Mucosa of gallbladder (tissue), 1 donor: ENCODE measurements at places on chromosomes 11 and 22. TPM values are rescaled to one million over a fixed set of nuclear protein-coding genes. Genes with fewer than 3 reads are reported as not detected.

DNA sequence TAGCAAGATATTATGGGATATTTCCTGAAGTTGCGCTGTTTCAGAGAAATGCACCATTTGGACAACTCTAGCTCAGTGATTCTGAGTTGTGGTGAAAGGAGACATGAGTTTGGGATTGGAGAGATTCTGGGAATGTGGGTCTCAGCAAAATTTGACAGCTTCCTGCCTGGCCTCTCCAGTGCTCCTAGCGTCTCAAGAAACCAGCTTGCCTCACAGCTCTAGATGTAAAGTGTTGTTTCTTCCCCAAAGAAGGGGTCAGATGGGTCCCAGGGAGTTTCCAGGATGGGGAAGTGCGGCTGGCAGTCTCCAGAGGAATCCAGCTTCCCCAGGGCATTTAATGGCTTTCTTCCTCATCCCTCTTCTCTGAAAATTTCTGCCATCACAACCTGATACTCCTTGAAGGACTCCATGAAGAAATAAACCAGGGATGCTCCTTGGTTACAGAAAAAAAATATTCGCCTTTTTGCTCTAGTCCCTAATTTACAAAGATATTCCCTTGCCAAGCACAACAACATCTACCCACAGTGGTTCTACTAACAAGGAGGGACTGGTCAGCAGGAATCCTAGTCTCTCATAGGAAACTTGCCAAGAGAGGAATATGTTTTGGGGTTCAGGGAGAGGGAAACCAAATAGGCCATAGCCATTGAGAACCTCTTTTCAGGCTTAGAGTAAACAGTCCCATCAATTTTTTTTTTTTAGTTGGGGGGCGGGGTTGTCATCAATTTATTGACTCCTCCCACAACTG is 185.4 kb upstream of the E2F8 start:
- DNase-seq = no peak

GRCh38 chr22:25908755-25909154 is 166.8 kb downstream of the MYO18B start:
- DNase-seq = no peak

DNA sequence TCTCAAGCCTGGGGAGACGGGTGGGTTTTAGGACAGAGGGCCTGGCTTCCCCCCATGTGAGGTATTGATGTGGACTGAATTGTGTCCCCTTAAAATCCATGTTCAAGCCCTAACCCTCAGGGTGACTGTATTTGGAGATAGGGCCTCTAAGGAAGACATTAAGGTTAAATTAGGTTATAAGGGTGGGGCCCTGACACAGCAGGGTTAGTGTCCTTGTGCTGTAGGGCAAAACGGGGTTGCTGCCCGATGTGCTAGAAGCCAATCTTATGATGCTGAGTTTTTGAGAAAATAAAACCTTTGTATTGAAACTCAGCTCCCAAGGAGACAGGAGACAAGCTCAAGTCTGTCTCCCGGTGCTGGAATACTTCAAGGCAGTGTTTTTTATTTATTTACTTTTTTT is 71.1 kb upstream of the NUP50 start:
- no peak for DNase-seq

GRCh38 chr22:28116219-28116673 is 197.2 kb upstream of the PITPNB start:
- DNase-seq = peak; percentile 63

DNA sequence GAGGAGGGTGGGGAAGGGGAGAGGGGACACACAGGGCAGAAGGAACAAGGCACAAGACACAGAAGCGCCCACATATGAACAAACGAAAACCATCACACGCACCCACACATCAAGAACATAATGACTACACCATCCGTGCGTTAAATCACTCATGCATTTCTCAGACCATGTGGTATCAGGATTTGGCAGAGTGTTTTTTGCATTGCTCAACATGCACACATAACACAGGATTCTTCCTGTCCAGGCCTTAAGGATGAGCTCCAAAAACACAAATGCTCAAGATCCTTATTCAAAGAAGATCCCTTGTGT is 309.5 kb downstream of the CADM1 start:
- DNase-seq = no peak

- DNase-seq = no peak
Measured at GRCh38 chr11:87150936-87151335, 113.2 kb downstream of the TMEM135 start.

The OR4D9 gene
- total RNA-seq = not detected
